ENCODE measurements at places on chromosomes 1 and 21.

- DNase-seq: peak; percentile 83
Measured at GRCh38 chr1:110060034-110060661, 10.3 kb downstream of the ALX3 start.

DNA sequence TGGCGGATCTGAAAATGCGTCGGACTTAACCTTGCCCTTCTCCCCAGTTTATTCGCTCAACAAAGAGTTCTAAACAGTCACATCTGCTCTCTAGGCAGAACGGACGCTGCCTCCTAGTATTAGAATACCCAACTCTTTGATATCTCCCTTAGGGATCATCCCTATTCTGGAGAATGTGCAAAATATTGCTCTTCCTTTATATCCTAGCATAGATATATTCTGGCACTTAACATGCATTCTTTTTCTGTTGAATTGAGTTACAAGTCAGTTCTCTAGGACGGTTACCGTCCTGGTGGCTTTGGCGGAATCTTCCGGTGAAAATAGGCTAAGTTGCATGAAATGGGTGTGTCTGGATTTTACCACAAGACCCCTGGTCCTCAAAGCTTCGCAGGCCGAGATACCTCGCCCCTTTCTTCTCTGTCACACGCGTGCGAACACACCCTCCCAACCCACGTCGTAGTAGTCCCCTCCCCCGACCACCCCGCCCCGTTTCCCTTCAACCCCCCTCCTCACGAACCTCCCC lies 501 bp upstream of the DNAJC6 start:
- no peak for DNase-seq

DNA sequence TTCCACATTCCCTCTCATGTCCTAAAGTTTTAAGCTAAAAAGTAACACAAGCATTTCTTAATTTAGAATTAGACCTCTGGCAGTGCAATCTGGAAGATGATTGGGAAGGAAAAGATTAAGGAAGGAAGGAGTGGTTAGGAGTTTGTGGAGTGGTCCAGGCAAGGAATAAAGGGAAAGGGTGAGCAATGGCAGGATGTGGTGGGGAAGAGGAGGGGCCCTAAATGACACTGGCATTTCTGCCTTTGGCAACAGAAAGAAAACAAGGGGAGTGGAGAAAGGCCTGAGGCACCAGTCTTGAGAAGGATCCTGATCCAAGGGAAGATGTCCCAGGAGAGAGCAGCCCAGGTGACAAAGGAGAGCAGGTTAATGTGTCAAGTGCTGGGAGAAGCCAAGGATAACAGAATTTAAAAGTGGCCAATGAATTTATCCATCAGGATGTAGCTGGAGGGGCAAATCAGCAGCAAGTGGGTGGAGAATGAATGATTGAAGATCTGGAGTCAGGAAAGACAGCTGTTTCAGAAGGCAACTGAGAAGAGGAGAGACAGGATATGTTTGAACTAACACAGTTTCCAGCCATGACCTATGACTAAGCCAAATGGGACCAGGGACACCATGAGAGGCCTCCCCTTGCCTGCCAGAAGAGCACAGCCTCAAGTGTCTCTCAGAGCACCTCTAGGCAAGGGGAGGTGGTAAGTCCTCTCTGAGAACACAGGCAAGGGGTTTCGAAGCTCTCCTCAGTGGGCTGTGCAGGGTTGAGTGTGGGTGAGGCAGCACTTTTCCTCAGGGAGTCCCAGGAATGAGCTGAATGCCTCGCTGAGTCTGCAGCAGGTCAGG lies 20.9 kb upstream of the LY9 start:
- DNase-seq: no peak

GRCh38 chr21:42189860-42190485 lies 29.0 kb upstream of the ABCG1 start:
- DNase-seq: no peak

DNA sequence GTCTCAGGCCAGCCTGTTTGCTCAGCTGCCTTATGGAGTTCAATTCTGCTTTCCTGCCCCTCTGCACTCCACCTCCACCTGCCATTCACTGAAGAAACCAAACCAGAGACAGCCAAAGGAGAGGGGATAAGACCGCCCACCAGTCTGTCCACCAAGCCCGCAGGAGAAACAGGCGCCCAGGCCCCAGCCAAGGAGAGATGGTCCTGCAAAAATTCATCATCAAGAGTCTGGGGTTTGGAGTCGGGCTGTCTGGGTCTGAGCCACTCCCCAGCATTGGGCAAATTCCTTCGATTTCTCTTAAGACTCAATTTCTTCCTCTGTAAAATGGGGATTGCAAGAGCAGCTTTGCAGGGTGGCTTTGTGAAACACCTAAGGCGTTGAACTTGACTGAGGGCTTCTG lies 121.4 kb upstream of the RUNX3 start:
- no peak for DNase-seq

Data from upper lobe of right lung (tissue), 1 donor.